ENCODE measurements at places on chromosomes 3 and 15.

GRCh38 chr15:90571063-90571541, 41.4 kb downstream of the CRTC3 start:
- DNase-seq: no peak

DNA sequence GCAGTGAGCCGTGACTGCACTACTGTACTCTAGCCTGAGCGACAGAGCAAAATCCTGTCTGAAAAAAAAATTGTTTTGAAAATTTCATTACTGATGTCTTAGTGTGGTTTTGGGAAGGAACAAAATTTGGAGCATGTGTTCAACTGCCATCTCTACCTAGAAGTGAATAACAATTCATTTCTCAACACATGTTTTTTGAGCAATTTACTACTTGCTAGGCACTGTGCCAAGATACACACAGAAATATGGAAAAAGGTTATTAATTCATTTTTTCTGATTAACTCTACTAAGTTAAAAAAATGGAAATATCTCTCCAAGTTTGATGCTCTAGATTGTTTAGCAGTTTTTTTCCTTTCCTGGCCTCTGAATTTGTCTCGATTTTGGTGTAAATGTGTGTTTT, 5.2 kb upstream of the TCF12 start:
- DNase-seq: no peak

GRCh38 chr15:37053166-37053565, 47.2 kb downstream of the MEIS2 start:
- DNase-seq: no peak

DNA sequence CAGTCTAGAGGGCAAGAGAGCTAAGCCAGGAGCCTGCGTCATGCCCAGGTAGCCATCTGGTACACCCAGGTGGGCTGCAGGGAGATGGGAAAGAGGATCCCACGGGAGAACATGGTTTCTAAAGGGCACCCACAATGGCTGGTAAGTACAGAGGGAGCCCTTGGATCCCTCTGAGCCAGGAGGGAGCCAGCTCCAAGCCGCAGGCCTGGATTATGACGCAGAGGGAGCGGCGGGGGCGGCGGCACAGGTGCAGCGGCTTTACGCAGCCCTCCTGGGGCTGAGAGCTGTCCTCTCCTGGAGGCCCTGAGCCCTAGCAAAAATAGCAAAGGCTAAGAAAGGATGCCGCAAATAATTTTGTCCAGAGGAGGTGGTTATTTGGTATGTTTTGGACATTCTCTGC, 2.8 kb downstream of the CAV3 start:
- no peak for DNase-seq

All from SHP77 (cell line).